ENCODE measurements at places on chromosomes 16 and 17.

DNA sequence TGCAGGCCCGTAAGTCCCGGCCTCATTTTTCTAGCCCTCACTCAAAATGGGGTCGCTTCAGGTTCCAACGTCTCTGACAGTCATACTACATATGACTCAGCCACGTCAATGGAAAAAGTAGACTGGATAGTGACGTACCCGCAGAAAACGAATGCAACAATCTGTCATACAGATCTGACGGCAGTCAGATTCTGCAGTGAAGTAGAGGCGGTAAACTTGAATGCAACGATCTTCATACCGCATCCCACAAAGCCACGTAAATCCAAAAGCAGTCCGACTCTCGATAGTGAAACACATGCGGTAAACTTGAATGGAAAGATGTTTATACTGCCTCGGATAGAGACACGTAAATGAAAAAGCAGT, 38.4 kb upstream of the ARL4D start:
- DNase-seq, result no peak

DNA sequence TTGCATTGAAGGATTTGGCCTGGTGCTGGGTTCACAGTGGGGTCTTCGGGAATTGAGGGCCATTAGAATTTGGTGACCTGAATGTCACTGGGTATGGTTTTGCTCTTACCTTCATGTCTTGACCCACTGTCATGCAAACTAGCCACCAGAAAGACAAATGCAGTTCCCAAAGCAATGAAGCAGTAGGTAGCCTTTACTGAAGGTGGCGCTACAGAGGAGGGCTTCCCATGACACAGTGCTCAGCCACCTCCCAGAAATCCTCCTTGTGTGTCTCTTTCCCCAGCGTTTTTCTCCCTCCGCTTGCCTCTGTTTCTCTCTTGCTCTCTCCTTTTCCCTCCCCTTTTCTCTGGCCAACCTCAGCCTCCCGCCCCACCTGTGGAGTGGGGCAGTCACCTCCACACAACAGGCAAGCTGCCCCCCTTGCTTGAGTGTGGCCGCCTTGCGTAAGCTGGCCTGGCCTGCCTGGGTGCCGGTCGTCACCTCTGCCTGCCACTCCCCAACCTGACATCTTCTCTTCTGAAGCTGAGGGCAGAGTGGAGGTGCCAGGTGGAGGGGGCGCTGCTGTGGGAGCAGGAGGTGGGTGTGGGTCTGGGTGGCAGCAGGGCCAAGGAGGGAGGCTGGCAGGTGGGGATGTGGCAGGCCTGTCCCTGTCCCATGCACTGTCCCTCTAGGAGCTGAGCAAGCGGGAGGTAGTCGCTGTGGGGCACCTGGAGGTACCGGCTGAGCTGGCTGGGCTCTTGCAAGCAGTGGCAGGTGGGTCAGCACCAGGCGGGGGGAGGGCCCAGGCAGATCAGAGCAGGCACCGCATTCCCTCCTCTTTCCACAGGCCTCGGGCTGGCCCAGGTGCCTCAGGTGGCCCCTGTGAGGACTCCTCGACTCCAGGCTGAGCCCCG, 34.7 kb downstream of the MYO15A start:
- DNase-seq, result no peak

DNA sequence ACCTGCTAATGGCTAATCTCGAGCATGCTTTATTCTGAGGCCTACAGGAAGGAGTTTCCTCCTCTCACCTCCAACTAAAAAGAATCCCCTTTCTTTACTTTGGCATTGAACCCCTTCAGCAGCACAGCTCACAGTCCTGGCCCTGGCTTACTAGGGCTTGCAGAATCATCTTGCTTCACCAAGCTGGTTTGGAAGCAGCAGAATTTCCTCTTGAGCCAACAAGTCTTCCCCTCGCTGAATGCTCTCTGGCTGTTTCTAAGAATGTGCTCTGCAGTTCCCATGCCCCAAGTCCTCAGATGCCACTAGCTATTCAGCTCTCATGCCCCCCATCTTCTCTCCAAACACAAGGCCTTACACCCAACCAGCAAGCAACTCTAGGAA, 271.2 kb downstream of the NTN1 start:
- no peak for DNase-seq

DNA sequence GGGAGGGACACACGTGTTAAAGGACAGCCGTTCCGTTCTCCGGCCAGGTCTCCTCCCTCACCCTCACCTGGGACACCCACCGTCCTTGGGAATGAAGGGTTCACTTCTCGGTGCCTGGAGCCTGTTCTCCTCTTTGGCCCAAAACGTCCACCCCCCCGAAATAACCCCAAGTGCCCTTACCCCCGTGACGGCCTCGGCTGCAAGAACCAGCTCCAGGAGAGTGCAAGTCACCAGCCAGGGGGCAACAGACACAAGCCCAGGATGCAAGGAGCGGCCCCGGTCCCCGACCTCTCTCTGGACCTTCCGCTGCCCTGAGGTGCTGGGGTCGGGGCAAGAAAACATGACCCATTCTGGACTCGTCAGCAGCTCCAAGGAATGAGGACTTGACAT, 20.0 kb upstream of the UBE2I start:
- DNase-seq, result no peak

DNA sequence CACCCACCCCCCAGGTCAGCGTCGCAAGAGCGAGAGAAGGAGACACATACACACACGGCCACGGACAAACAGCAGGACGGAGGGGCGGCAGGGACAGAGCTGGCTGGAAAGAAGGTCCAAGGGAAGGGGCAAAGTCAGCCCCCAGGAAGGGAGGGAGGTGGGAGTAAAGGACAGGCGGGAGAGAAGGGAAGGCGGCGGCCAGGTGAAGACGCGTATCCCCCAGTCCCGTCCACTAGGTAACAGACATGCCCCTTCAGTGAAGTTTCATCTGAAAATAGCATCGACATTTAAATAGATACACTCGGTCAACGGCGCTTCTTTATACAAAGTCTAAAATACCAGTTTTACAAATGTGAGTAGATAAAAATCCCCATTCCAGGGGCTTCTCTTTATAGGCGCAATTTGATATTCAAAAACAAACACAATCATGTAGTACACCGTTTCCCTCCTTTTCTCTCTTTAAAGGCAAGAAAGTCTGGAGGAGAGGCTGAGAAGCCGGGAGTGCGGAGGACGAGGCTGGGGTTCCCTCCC, 4.5 kb downstream of the CBX8 start:
- no peak for DNase-seq

DNA sequence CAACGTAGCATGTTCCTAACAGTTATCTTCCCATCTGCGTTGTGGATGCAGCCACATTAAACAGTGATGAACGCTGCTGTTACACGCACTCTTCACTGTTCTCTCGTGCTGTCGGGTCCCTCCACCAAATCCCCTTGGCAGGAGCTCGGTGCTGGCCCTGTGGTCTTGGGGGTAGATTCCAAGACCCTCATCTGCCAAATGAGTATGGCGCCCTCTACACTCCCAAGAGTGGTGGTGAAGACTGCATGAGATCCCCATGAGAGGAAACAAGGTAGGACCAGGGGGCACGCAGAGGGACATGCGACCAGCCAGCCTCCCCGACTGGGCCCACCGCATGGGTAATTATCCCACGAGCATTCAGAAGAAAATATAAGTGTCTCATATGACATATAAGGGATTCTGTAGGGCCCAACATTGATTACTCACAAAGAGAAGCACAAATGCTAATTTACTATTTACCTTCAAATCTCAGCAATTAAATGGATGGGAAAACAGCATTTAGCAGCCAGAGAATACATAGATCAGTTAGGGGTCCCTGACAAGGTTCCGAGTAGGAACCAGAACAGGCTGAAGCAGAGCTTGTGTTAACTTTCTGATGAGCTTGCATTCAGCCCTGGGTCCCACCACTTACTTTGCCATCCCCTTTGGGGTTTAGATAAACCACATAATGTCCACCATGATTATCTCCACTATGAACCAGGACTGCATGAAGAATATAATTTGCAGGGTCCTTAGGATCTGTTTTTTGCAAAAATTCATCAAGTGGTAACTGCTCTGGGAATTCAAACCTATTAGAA, 23.8 kb downstream of the LITAFD start:
- no peak for DNase-seq

DNA sequence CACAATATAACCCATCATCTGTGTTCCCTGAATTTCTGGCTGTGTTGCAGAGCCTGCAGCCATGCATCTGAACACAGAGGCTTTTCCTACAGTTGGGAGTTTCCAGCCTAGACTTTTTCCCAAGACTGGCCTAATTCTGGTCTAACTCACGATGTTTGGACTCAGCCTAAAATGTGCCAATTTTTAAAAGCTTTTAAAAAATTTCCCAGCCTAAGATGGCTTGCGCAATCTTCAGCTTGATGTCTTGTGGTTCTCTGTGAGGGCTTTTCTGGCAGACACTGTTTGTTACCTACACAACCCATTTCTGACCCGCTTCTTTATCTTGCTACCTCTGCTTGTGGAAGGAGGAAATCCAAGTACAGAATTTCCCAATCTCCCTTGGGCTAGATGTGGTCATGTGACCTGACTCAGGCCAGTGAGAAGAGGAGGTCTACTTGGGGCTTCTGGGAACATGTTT, 72.7 kb upstream of the GAS7 start:
- no peak for DNase-seq

DNA sequence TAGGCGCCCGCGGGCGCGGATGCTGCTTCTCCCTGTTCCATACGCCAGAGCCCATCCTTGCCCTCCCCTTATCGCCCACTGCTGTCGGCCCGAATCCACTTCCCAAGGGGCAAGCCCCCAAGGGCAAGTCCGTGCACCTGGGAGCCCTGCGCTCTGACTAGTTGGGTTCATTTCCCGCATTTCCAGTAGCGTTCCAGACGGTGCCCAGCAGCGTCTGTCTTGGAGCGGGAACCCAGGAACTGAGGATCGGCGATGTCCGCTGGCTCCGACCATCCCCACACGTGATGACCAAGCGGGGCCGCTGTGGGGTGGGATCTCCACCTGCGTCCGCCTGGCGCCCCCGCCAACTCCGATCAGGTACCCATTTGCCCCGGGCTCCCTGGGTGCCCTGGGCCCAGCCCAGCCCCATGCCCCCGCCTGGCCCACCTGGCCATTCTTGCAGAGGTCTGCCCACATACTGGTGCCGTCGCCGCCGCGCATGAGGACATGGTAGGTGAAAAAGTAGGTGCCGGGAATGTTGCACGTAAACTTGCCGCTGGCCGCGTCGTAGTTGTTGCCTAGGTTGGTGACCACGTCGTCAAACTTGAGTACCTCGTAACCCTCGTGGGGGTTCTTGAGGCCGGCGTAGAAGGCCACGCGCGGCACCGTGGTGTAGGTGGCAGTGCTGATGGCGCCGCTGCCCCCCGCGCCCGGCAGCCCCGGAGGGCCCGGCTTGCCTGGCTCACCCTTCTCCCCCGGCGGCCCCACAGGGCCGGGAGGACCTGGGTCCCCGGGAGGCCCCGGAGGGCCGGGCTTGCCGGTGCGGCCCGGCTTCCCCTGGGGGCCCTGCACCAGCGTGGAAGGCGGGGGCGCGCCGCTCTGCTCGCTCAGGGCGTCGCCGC, 837 bp downstream of the C1QL1 start:
- DNase-seq, result no peak

GRCh38 chr16:58026705-58027160, 1.2 kb downstream of the MMP15 start:
- DNase-seq, result no peak

DNA sequence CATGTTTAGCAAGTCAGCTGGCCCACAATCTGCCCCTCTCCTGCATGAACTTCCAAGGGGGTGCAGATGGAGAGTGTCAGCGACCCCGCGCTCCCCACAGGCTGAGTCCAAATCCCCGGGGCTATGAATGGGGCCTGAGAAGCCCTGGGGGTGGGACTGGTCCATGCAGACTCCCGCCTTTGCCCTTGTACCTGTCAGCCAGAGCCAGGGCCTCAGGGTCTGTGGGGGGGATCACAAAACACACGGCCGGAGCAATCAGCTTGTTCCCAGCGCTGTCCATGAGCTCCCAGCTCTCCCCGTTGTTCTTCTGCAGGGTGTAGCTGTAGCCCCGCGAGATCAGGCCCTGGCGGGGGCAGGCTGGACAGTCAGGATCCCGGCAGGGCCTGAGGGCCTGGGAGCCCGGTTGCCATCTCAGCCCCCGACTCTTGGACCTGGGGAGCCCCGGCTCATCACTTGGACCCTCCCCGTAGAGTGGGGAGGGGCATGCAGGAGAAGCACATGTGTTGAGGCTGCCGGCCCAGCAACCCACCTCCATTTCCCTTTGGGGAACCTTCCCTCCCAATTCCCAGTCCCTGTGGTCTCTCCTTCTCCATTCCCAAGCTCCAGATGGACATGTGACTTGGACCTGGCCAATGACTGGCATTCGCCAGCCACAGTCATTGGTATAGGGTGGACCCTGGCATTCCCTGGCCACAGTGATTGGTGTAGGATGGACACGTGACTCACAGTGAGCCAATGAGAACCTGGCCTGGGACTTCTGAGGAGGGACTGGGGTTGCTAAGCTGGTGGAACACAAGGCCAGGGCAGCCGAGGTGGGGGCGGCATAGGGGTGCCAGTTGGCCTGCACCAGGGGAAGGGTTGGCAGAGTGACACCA, 42.4 kb downstream of the PPL start:
- no peak for DNase-seq

DNA sequence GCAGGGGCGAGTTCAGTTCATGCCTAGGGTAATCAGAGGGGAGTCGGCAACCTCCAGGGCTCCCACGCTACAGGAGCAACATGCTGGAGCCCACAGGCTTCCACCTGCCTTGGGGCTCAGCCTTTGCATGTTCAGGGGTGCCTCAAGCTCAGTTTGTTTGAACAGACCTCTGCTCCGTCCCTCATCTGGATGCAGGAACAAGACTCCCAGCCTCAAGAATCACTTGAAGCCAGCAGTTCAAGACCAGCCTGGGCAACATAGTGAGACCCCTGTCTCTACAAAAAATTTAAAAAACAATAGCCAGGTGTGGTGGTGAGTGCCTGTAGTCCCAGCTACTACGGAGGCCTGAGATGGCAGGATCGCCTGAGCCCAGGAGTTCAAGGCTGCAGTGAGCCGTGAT, 4.9 kb upstream of the HSD11B2 start:
- DNase-seq, result no peak

DNA sequence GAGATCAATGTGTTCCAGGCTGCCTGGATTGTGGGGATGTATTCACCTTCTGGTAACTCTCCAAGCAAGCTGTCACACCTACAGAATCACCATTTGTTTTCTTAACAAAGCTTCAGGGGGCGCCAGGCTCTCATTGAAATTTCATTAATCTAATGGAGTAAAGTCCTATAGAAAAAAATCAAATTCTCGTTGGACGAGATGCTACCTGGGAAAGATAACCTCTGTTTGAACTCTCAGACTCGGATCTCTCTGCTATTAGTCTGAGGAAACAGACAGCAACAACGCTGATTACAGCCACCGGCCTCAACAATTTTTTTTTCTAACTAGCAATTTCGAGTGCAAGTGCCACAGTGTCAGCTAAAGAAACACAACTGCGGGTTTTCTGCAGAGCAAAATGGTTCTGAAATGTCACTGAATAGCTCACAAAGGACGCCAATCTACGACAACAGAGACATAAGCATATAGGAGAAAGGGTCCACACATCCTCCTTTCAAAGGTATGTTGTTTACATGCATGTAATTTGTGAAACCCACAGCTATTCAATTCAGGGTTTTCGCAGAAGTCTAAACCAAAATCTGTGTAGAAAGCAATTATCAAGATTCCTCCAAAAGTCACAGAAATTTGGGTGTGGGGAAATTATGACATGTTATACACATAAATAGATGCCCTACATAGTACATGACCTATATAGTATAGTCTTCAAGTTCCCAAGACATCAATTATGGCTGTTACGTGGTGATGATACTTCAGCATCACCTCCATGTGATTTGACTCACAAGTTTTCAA, 135.8 kb downstream of the SKAP1 start:
- no peak for DNase-seq

Measured in anterior cingulate cortex (tissue), 58 donors.